ENCODE measurements at places on chromosomes 5 and 9.

GRCh38 chr5:111548992-111549649 lies 36.8 kb upstream of the STARD4 start:
- DNase-seq = peak; percentile 89

DNA sequence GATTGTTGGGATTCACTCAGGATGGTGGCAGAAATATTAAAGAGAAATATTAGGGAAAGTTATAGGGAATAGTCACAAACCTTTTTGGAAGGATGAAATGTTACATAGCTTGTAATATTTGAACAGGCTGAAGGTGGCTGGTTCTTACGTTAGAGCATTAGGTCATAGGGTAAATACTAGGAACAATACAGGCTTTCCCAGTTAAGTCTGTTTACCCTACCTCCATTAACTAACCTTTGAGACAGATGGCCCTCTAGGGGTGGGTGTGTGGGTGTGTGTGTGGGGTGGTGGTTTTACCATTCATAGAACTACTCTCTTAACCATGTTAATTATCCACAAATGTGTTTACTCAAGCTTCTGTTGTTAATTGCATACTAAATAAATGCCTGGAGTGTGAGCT lies 94.3 kb upstream of the STK32A start:
- DNase-seq = no peak

DNA sequence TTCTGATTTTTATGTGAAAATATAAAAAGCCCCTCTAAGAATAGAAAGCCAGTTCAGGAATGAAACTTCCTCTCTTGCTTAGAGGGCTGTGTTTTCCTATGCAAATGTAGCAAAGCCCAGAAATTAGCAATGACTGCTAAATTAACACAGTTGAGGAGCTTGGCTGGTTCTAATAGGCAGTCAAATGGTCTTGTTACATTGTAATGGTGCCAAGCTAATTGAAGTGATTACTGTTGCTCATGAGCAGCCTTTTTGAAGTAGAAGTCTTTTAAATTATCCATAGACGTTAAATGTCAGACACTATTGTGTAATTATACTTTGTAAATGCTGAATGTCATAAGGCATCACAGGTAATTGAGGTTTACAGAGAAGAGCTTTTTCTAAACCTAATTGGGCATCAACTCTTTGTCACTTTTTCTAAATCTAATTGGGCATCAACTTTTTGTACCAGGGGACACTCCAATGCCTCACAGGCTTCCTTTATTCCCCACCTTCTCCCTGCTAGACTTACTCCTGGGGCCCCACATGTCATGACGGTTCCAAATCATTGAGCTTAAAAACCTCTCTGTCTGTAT lies 229.1 kb downstream of the PSAT1 start:
- DNase-seq = no peak

GRCh38 chr5:170280011-170280493 lies 17.5 kb downstream of the LCP2 start:
- no peak for DNase-seq

DNA sequence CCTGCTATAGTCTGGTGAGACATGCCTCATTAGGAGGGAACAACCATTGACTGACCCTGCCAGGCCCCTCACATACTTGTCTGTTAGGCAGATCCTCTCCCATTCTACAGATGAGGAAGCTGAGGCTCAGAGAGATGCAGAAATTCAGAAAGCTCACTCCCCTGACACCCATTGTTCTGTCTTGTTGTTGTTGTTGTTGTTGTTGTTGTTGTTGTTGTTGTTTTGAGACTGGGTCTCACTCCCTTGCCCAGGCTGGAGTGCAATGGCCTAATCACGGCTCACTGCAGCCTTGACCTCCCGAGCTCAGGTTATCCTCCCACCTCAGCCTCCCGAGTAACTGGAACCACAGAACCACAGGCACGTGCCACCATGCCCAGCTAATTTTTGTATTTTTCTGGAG lies 13.1 kb upstream of the CFAP157 start:
- DNase-seq = no peak

Data from DMS79 treated with DMSO at 0.1 percent for 48 hours (cell line).